Tongue (tissue), 3 donors: ENCODE measurements at places on chromosomes 11 and 22.

DNA sequence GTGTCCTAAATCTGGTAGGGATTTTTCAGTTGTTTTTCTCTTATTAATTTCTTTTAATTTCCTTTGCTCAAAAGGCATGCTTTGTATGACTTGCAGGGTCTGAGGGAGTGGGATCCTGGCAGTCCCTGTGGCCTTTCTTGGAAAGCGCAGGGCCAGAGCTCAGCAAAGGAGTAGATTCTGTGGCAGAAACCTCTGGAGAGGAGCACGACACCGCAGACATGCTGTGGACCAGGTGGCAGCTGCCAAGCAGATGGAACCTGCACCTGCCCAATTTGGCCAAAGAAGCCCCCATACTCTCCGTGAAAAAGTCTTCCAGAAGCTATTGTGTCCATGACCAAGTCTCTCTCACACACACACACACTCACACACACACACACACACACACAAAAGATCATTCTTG, 78.9 kb upstream of the FGF3 start:
- DNase-seq, result no peak

DNA sequence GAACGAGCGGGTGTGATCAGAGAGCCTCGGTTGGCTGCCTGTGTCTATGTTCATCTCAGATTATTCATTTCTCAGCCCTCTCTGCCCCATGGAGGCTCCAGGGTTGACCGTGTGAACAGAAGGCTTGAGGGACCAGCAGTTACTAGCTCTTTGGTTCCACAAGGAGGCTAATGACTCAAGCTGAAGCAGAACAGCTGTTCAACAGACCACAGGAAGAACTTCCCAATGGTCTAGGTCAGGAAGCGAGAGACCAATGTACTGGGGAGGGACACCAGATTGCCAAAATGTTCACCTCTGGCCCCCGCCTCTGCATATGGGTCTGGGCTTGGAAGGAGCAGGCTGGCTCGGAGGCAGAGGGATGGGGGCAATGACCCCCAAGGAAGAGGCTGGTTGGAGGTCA, 14.7 kb upstream of the PDE2A start:
- DNase-seq, result no peak

GRCh38 chr22:31332010-31332409, 14.1 kb downstream of the PATZ1 start:
- DNase-seq, result peak; percentile 56

DNA sequence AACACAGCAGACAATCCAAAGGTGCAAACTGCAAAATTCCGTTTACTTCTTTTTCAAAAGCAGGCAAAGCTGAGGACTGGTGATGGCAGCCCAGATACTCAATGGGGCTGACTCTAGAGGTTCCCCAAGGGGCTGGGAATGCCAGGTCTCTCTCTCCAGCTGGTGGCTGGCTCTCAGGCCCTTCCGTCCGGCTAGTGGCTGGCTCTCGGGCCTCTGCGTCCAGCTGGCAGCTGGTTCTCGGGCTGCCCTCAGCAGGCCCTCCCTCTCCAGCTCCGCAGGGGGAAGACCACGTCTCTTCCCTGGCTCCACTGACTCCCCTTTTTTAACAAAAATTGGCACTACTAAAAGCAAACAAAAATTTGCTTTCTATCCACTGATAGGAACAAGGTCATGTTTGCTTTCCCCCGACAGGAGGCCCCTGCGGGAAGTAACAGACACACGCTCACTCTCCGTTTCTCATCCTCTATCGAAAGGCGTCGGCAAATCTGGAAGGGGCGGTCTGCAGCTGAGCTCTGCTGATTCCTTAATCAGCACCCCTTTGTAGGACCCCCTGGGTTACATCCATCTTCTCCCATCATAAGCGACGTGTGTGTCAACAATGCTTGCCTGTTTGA, 381.4 kb downstream of the BRD1 start:
- DNase-seq, result no peak

DNA sequence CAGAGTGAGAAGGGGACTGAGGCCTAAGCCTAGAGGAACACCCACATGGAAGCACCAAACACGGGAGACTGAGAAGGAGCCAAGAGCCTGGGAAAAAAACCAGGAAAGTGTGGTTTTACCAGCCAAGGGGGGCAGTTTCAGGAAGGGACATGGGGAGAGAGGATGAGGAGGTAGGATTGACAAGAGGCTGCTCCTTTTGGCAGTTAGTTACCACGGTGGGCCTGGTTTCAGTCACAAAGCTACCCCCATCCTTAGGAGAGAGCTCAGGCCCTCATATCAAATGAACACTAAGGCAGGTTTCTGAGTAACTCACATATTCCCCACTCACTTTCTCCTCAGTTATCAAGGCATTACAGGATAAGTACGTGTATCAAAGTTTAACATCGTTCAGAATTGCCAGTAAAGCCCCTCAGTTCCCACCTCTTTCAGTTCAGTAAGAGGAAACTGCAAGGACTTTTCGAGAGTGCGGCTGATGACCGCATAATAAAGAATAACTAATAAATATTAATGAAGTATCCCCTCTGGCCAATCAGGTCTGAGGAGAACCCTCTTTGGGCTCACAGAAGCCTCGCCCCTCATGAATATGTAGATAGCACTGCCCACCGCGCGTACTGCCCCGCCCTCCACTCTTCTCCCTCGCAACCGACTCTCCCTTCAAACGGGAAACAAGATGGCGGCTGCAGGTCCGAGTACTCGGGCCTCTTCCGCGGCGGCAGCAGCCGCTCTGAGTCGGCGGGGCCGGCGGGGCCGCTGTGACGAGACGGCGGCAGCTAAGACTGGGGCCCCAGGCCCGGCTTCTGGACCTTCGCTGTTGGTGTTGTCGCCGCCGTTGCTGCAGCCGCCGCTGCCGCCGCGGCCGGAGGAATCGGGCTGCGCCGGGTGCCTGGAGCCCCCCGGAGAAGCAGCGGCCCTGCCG, at the start of gene RNF169:
Gene RNF169 (plus strand): TSS at position 639 of the 916 bp plus-strand sequence. CDS start 32 bp downstream, at position 671.
- peak; percentile 98 for DNase-seq

DNA sequence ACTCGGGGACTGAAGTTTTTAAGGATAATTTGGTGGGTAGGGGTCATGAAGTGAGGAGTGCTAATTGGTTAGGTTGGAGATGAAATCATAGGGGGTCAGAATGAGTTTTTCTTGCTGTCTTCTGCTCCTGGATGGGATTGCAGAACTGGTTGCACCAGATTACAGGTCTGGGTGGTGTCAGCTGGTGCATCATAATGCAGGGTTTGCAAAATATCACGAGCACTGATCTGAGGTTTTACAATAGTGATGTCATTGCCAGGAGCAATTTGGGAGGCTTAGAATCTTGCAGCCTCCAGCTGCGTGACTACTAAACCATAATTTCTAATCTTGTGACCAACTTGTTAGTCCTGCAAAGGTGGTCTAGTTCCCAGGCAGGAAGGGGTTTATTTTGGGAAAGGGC, 46.4 kb upstream of the CALCB start:
- DNase-seq, result no peak

GRCh38 chr22:22520667-22521602, 865 bp upstream of the ZNF280A start:
- no peak for DNase-seq

DNA sequence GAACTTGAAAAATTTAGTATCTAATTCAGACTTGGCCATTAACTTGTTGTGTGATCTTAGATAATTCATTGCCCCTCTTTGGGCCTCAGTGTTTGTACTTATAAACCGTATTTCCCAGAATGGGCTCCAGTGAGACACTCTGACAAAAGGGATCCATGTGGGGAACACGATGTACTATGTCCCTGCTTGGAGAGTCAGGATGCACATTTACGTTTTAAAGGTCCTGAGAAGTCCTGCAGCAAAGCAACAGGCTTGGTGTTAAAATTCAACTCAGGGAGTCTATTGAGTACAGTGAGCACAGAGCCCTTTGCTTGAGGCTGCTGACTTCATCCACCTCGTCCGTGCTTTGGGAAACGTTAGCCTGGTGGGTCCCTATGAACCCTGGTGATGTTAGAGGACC, 9.0 kb downstream of the WNT11 start:
- DNase-seq, result no peak

DNA sequence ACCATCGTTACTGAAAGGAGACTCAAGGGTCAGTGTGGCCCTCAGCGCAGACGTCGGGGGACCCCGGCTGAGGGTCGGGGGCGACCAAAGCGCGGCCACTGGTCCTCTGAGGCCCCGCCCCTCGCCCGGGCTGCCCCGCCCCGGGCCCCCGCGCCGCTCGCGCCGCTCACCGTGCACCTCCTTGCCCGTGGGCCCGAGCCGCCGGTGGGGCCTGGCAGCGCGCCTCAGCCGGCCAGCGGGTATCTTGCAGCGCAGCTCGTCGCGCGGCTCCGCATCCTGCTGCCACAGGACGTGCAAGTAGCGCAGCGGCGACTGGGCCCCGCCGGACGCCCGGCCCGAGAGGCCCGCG, 419 bp downstream of the ANKRD54 start:
- no peak for DNase-seq

GRCh38 chr11:45801723-45802315, 3.1 kb upstream of the SLC35C1 start:
- no peak for DNase-seq

DNA sequence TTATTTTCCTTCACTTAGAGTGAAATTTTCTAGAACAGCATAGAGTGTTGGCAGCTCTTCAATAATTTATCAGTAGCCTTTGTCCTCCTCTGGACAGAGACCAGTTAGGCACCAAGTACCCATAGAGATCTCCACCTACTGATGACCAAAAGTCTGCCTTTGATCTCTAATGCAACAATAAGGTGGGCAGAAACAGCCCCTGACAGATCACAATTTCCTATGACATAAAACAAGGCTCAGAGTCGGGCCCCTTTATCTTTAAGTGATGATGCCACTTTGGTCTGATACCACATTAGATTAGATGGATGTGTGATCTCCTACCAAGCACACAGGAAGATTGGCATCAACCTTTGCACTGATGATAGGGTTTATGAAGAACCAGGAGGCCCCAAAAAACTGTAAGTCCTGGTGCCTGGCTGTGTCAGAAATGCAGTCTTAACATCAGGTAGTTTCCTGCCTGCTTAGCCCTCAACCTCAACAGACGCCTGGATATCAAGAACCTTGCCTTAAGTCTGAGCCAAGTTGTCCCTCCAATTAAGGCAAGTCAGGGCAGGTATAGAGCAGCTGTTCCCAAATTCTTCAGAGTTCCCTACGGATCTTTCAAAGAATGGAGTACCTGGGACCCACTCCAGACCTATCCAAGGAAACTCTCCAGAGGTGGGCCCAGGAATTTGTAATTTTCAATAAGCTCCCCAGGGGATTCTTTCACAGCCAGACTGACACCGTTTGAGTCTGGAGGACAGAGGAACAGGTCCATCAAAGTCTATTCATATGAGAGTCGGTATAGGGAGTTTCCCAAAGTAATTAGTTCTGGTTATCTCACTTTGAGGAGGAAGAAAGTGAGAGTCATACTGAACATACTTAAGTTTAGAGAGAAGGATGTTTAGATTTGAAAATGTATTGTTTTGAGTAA, 30.6 kb upstream of the TMPRSS4 start:
- no peak for DNase-seq

DNA sequence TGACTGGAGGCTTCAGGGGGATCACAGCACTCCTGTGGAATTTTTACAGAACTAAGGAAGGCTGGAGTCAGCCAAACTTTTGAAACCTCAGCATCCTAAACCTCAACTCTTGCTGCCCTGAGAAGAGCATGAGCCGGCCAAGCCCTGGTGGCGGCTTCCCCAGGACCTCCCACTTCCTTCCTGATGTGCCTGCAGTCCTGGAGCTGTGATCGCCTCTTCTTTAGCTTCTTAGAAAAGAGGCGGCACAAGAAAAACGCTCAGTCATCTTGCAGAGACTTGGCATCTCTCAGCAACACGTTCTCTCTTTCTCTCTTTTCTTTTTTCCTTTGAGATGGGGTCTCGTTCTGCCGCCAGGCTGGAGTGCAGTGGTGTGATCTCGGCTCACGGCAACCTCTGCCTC, 40.4 kb upstream of the AMPD3 start:
- peak; percentile 35 for DNase-seq

DNA sequence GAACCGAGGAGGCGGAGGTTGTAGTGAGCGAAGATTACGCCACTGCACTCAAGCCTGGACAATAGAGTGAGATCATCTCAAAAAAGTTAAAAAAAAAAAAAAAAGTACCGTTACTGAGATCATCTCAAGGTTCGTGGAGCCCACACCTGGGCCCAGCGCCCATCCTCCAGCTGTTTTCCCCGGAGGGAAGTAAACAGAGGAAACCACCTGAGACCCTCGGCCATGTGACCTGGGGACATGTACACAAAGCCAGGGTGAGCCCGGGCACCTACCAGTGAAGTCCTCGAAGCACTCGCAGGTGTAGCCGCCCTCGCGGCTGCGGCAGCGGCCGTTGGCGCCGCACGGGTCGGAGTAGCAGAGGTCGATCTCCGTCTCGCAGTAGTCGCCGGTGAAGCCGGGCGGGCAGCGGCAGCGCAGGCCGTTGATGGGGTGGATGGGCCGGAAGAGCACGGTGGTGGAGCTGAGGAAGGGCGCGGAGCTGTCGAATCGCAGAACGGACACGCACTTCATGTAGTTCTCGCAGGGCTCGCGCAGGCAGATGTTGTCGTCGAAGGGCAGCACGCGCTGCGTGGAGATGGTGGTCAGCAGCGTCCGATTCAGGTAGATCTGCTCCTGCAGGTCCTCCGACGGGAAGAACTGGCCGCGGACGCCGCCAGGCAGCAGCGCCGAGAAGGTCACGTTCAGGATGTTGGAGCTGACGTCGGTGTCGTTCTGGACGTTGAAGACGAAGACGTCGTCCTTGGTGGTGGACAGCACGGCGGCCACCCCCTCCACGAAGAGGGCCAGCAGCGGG, 73.8 kb downstream of the CELSR1 start:
- DNase-seq, result no peak

- DNase-seq, result peak; percentile 73
Measured at GRCh38 chr11:121886005-121886734, 229.8 kb downstream of the BLID start.

DNA sequence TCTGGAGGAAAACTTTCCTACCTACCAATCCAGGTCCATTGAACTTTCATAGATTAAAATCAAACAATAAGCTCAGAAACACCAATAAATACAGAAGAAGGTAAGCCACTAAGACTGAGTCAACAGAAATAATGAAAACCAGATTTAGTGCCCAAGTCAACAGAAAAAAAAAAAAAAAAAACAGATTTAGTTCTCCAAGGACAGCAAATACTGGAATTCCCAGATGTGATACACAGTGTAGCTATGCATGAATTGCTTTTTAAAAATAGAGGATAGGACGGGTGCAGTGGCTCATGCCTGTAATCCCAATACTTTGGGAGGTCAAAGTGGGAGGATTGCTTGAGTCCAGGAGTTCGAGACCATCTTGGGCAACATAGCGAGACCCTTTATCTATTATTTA, 15.7 kb downstream of the DMC1 start:
- DNase-seq, result no peak

GRCh38 chr11:126137136-126137535, 74.3 kb downstream of the RPUSD4 start:
- peak; percentile 48 for DNase-seq

DNA sequence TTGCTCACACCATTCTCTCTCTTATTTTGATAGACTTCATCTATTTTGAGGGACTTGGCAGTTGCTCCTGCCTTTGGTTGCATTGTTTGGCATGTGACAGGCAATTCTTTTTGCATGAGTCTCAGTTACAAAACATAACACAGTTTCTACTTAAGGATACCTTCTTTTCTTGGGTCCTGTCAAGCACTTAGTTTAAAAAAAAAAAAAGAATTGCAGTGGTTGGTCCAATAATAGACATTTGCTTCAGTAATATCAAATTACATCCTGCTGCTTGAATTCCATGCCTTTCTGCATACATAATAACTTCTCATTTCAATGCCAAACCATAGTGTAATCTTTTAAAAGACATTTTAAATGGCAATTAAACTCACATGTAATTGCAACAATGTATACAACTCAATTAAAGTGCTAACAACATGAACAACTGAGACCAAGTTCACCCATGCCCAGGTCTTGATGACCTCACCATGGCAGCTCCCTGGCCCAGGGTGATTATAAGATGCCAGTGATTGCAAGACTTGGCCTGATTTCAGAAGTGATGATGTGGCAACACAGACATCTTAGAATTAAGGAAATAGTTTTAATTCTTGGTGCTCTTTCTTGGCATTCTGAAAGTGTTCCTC, 32.2 kb upstream of the PLET1 start:
- DNase-seq, result peak; percentile 39
